HEK293T (cell line): ENCODE measurements at places on chromosomes 3 and 15.

- DNase-seq, result no peak
Observed at GRCh38 chr15:25863111-25863967, at the start of gene ATP10A. Gene ATP10A, minus strand, starts transcription at chr15:25863327. Its CDS starts 231 bp downstream, at chr15:25863096.

- no peak for DNase-seq
Observed at GRCh38 chr3:49462222-49462621, 7.8 kb upstream of the DAG1 start.

DNA sequence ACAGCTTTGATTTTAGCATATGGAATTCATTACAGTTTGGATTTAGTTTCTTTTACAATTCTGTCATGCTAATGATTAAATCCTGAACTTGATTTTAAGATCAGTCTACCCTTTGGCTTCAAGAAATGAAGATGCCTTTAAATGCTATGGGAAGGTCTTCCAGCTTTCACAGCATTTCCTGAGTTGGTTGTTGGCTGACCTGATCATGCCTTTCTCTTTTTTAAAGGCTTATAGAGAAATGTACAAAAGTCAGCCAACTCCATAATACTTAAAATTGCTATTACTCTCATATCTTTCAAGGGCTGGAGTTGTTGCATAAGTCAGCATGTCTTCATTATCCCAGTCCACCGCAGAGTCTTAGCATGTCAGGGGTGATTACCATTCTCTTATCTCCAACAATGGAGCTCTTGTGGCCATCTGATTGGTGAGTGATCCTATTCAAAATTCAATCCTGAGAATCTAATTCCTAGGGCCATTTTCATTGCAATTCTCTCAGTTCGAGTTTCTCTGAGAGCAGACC lies 123.8 kb downstream of the GMNC start:
- DNase-seq, result no peak

DNA sequence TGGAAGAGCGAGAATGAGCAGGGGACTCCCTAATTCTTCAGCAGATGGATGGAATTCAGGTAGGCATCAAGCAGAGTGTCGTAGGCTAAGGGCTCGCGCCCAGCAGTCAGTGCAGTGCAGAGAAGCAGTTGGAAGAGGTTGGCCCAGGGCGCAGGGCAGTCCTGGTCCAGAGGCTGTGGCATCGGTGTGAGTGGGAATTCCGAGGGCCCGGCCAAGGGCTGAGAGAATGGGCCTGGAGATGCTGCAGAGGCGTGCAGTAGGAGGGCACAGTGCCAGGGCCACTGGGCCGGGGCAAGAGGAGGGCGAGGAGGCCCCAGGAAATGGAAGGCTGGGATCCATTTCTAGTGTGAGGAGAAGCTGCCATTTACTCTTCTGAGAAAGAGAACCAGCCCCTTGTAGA lies 74.4 kb downstream of the AAGAB start:
- no peak for DNase-seq

DNA sequence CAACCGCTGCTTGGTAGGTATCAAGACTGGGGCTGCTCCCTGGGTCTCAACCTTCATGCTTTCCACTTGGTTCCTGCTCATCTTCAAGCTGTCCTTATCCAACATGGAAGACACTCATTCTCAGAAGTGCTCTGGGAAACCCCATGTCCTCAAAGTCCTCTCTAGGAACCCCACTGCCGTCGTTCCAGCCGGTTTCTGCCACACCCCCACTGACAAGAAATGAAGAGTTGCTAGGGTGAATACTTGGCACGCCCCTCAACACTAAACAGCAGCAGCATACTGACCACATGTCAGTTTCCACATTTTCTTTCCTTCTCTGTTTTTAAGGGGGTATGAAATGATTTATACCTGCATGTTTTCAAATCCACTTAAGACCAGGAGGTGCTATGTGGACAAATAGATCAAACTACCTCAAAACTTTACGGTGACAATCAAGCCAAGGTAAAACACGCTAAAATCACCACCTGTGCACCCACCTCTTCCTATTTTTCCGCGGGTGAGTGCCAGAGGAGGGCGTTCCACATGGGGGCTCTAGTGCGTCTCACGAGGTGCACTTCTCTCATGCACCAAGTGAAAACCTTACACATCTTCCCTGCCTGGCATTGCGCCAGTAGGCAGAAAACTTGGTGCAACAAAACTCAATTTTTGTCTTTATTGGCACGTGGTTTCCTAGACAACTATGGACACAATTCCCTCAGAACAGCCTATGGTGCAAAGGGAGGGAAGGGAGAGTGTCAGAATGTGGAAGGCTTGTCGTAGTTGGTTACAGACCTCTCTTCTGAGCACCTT lies 125.1 kb downstream of the TJP1 start:
- DNase-seq, result no peak

DNA sequence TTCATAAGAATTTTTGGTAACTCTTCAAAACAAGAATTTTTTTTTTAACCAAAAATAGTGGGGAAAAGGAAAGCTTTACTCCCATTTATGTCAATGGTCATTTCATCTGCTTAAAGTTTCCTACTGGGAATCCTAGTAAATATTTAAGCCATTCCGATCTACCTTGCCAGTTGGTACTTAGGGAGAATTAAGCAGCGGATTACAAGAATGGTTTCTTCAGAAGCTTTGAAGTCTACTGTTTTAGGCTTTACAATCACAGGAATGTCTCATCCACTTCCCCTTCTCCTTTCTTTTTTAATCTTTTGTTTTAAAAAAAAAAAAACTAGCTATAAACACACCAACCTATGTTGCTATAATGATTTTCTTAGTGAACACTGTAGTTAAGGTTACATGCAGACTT lies 341.4 kb upstream of the ATP11B start:
- no peak for DNase-seq

- DNase-seq, result no peak
Observed at GRCh38 chr3:72355168-72355567, 493.1 kb downstream of the SHQ1 start.

DNA sequence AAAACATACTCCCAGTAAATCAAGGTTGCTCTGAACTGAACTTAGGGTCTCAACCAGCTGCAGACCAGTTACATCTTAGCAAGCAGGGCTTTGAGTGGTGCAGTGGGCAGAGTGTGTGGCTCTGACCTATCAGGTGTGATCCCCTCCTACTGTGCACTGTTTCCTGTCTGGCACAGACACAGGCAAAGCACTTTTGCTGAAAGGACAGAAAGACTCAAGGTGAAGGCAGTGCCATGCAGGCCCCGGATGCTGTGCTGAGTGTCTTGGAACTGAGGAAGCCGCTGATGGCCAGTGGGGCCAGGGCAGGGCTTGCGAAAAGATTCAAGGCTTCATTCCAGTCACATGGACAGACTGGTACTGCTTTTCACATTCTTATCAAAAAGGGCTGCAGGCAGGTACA lies 85.2 kb downstream of the CACNA1D start:
- no peak for DNase-seq

GRCh38 chr3:193827871-193828270 lies 234.9 kb downstream of the OPA1 start:
- no peak for DNase-seq

DNA sequence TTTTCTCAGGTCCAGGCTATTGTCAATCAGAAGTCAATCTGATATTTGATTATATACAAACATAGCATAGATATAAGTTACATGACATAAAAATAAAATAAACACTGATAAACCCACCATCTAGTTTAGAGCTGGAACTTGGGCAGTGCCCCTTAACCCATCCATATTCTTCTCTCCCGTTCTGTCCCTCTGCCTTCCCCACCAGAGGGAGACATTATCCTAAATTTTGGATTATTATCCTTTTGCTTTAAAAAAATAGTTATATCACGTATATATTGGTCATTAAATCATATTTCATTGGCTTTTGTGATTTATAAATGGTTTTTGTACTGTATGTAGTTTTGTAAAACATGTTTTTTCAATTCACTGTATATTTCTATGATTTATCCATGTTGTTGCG lies 107.9 kb downstream of the GMPS start:
- DNase-seq, result no peak

DNA sequence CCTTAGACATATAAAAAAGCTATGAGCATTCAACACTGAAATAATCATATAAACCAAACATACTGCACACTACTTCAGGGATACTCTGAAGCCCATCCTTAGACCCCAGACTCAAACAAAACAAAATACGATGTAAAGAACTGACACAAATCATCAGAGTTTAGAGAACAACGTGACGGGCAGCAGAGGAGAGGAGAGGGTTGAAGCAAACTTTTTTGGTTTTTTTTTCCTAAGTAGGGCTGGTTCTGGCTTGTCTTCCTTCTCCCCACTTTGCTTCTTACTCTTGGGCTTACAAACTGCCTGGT lies 34.7 kb downstream of the GAP43 start:
- no peak for DNase-seq

DNA sequence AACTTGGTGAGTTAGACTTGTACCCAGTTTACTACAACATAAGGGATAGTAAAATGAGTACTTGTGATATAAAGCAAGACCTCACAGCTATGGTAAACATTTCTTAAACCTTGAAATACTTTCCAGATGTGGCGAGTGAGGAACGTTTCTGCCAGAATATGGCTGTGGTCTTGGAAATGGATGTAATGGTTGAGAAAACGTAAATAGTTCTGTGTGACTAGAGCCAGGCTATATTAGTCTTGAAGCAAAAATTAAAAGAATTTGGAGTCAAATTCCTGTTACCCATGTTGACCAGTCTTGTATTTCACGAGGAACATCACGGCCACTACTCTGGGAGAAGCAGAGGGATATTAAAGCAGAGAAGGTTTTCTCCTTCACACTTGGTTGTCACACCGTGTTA lies 15.3 kb downstream of the OR4F15 start:
- DNase-seq, result no peak

- DNase-seq, result no peak
Observed at GRCh38 chr3:197428952-197429351, 126.8 kb downstream of the BDH1 start.

- DNase-seq, result no peak
Observed at GRCh38 chr3:121330634-121331033, 215.2 kb downstream of the POLQ start.

DNA sequence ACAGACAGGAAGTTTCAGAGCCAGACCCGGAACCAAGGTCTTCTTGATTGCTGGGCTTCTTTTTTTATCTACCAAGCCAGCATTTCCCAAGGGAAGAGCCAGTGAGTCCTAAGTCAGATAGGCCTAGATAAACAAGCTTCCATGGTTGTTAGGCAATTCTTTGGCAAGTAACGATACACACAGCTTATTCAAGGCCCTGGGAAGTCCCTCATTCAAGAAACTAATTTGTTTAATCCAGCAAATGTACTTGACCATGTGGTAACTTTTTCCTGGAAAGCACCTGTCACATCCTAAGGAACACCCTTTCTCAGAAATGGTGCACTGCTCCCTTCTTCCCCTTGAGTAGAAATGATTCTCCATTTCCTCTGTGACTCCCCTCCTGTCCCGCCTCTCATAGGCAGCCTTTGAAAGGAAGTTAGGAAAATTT lies 209.9 kb downstream of the ITPR1 start:
- no peak for DNase-seq

DNA sequence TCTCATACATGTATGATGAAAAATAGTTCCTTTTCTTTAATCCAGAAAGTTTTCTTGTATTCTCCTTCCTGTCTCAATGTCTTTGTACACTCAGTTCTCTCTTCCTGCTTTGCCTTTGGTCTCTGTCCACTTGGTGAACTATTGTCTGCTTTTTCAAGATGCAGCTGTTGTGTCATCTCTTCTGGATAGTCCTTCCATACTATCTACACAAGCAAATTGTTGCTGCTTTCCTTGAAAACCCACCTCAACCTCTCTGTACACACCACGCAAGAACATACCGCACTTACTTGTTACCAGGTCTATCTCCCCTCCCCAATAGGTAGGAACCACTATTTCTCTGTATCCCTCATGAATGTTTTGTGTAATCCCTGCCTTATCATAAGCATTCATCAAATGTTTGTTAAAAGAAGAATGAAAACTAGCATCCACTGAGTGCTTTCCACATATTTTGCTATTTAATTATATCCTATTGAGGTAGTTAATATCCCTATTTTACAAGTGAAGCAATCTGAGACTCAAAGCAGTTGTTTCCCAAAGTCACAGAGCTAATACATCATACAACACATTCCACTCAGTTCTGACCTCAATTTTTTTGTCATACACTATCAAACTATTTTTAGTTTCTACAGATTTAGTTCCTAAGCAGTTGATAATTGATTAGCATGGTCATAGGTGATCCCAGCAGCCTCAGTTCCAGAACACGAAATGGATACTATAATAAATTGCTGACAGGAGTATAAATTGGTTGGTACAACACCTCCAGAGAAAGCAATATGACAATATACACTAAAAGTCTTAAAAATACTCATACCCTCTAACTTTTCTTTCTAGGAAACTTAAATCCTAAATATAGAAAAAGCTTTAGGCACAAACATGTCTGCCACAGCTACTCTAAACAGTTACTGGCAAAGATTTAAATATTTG lies 19.6 kb downstream of the HACL1 start:
- no peak for DNase-seq

GRCh38 chr3:65330072-65330471 lies 642.3 kb upstream of the ADAMTS9 start:
- no peak for DNase-seq

DNA sequence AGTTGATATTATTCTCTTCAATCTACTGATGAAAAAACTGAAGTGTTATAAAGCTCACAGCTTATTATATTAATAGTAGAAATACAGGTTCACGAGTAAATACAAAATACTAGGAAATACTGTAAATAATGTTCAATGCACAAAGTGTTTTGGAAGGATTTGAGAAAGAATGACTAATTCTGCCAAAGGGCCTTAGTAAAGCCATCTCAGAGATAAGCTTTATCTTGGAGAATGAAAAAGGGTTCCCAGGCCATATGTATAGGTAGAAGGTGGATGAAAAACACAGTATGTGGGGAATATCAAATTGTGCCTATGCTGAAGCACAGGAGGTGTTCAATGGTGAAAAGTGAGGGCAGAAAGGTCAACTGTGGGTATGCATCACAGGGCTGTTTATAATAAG lies 123.5 kb downstream of the CMSS1 start:
- no peak for DNase-seq

DNA sequence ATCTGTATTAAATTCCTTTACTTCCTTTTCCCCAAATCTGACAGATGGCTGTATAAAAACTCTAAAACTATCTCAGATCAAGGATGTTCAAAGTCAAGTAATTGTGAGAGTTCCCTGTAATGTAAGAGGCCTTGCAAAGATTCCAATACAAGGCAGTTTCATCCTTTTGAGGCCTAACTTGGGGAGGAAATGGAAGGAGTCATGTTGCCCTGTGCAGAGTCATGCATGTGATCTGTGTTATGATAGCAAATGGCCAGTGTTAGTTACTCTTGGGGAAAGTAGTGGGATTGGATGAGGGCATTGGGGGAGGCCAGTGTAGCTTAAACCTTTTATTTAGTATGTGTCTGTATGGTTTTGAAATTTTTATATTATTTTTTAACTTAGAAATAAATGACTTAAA lies 23.7 kb upstream of the FBXL22 start:
- DNase-seq, result no peak

DNA sequence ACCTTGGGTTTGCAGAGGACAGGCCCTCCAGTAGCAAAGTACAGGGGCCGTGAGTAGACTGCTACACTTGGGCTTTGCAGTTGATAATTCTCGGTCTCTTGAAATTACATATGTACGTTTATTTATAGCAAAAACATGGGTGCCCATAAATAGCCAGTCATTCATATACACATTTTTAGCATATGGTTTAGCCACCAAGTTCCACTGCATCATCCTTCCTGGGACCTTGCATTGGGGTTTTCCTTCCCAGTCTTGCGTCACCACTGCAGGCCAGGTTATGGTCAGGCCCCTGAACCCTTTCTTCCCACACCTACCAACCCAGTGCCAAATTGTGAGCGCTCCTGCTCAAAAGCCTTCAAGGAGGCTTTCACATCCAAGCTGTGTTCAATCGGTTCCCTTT lies 12.7 kb downstream of the KLHL25 start:
- no peak for DNase-seq
